ENCODE measurements at places on chromosomes 6 and 20.

DNA sequence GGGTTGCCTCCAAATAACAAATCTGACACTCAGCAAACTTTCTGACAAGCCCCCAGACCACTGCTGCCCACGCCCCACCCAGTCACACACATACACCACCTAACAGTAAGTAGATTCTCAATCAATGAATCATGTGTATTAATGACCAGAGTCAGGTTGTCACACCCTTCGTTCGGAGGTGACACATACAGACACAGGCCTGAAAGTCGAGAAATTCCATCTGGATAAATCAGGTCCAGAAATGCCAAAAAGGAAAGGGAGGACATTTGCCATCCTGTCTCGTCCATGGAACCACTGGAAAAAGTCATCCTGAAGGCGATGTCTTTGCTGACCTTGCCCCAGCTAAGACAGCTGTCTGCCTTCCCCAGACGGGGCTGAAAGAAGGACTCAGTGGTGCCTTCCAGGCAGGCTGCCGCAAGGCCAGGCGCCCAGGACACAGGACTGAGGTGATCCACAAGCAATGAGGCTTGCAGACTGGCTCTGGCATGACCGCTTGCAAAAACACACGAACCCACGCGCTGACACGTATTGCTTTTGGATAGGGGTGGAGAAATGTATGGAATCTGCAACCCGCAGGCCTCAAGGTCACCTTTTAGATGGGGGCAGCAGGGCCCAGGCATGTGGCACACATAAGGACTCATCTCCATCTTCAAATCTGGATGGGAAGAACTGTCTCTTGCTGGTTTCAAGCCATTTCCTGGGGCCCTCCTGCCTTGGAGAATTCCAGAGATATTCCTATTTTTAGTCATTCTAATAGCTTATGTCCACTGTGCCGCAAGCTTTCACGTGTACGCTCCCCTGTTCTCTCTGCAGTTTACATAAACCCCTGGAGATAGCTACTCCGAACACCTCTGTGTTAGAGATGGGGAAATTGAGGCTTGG, 9.0 kb downstream of the NFATC2 start:
- peak; percentile 92 for DNase-seq

DNA sequence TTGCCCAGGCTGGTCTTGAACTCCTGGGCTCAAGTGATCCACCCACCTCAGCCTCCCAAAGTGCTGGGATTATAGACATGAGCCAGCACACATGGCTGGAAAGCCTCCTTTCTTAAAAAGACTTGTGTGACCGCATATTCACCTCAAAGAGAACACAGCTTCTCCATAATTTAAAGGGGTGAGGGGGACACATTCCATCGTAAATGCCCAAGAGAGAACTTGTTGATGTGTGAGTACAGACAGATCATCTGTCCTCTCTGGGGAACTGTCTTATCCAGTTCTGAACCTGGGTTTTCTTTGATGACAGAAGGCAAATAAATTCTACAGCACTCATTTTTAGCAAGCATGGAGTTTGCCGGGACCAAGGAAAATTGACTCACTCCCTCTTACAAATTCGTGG, 47.2 kb downstream of the NFATC2 start:
- DNase-seq: no peak

DNA sequence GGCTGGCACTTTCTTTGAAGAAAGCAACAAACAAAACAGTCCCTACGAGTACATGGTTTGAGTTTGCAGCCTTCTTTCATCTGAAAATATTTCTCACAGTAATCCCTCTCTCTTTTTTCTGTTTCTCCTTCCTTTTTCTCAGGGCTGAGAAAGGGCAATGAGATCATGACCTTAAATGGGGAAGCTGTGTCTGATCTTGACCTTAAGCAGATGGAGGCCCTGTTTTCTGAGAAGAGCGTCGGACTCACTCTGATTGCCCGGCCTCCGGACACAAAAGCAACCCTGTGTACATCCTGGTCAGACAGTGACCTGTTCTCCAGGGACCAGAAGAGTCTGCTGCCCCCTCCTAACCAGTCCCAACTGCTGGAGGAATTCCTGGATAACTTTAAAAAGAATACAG, 80.7 kb upstream of the CLDN20 start:
- no peak for DNase-seq

DNA sequence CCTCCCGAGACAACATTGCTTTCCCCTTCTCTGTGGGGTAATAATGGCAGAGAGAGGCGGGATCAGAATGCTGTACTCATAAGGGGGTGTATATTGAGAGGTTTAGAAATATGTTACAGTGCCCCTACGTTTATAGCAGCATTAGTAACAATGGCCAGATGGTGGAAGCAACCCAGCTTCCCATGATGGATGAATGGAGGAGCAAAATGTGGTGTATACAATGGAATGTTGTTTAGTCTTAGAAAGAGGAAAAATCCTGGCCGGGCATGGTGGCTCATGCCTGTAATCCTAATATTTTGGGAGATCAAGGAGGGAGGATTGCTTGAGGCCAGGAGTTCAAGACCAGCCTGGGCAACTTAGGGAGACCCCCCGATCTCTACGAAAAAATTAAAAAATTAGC, 12.9 kb downstream of the BANF2 start:
- peak; percentile 25 for DNase-seq

- peak; percentile 3 for DNase-seq
Observed at GRCh38 chr6:3664625-3665041, 86.9 kb downstream of the PXDC1 start.

DNA sequence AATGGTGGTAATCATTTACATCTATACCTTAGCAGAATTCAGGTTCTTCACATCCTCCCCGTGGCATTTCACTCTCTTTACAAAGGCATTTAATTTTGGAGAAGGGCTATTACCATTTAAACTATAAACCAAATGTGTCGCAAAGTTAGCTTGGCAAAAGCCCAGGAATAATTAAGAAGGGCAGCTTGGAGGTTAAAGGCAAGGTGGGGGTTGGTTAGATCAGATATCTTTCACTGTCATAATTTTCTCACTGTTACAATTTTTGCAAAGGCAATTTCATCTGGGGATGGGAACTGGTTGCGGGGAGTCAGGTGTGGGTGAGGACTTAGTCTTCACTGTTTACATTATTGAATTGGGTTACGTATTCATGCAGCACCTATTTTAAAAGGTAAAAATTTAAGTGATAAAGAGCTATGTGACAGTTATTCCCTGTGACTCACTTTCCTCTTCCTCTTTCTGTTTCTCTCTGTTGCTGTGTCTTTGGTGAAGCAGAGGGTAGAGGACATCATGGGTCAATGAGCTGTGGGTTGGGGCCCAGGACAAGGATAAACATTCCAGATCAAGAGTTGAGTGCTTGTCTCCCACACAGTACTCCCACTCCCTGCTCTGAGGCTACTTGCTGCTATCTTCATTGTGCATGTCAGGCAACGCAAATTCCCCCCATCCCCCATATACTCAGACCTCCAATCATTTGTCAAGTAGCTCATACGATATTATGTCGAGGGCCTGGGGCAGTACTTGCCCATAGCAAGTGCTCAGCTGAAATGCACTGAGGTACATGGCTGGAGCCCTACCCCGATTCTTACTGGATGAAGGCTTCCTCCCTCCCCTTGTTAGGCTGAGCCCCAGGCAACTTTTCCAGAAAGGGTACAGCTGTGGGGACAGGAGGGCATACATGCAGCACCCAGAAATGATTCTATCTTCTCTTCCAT, 223.1 kb upstream of the MYLIP start:
- no peak for DNase-seq
